ENCODE measurements at places on chromosomes 6 and 20.

- no peak for DNase-seq
These were observed 75.1 kb upstream of the MC3R start for GRCh38 chr20:56173438-56173837.

GRCh38 chr6:39344821-39345280 is 22.3 kb upstream of the KCNK16 start:
- DNase-seq: no peak

- DNase-seq: no peak
These were observed 62.3 kb downstream of the PDE7B start for GRCh38 chr6:135913785-135914184.

DNA sequence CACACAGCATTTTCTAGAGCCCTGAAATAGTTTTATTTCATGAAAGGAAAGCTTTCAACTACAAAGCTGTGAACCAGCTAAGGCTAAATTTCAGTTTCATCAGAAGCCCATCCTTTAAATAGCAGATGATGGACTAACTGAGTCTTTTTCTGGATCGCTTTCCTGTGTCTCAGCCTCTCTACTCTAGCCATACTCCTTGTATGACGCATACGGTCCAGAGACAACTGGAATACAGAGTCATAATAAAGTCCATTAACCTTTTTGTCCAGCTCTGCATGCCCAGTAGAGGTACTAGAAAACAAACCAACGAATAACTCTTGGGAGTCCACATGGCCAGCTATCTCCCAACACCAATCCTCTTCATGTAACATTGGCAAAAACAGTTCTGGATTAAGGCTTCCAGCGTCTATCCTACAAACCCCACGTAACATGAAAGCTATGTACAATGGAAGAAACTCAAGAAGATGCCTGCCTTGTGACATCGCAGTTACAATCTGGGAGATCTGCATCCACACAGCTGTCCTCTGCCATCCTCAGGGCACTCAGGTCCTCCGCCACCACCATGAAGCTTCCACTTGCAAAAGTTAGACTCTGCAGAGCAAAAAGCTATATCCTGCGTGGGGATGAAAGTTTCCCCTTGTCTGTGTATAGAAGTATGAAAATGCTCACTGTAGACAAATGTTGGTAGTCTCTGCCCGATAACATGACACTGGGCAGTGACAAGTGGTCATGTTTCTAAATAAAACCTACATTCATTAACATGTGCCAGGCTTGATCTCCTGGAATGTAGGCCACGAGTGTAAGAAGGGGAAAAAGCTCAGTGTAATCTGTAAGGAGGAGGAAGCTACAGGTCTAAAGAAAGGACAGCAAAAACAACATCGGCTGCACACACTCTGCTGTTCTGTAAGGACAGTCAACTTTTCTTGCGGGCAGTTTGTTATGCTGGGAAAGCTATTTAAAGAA is 360.4 kb downstream of the ESR1 start:
- no peak for DNase-seq

DNA sequence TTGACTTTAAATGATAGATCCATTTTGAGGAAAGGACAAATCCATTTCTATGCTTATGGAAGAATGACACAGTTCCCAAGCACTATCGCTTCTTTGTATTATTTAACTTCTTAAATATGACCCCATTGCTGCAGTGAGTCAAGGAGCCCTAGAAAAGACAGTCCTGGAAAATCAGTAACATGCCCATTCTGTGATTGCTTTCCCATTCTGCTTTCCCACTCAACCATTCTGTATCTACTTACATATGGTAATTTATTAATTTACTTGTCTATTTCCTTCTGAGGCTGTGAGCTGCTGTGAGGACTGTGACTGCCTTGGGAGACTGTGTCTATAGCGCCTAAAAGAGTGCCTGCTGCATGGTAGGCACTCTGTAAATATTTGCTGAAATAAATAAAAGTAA is 85.4 kb upstream of the TMEM30A start:
- DNase-seq: no peak

- no peak for DNase-seq
These were observed 6.7 kb downstream of the STX11 start for GRCh38 chr6:144156991-144157390.

DNA sequence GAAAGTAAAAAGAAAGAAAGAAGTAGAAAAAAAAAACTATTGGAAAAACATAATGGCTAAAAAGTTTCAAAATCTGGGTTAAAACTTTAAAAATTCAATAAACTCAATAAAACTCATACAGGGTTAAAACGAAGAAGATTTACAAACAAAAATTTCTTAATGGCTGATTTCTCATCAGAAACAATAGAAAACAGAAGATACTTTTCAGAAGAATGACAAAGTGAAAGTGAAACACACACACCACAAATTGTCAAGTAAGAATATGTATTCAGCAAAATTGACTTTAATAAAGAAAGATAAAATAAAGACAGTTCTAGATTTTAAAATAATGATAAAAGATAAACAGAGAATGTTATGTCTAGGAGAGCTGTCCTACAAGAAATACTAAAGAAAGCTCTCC is 618.9 kb upstream of the GJE1 start:
- no peak for DNase-seq

DNA sequence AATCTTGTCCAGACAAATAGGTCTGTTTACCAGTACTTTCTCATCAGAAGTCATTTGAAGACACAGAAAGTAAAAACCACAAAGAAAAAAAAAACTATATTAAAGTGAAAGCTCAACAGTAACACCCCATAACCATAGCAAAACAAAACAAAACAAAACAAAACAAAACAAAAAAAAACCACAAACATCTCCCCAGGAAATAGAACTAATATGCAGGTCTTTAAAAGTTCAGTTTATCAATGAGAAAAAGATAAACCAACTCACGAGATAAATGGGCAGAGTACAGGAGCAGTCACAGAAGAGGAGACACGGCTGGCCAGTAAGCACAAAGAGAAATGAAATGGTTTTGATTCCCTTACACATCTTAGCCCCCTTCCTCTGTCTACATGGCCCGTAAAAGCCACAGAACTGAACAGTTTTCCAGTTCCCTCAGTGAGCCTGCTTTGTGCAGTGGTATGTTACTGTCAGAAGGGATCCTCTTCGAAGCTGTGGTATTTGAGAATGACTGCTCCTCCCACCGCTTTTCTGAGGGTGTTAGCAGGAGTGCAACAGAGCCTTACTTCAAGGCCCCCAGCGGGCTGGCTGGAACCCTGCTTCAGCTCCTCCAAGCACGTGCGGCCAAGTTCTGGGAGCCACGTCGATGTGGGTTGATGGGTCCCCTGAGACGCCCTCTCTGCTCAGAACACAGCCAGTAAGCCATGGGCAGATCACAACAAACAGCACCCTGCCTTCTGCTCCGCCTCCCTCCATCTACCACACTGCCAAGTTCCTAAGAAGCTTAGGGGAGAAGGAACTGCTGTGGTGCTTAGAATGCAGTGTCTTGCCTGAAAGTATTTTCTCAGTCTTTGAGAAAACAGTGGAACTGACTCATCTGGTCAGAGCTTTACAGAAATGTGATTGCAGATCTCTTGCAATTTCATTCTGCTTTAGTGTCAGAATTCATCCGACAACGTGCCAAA is 14.0 kb downstream of the UST start:
- no peak for DNase-seq

All from NCI-H2081 treated with DMSO at 0.1 percent for 48 hours (cell line).